ENCODE measurements at places on chromosomes 12 and 14.

- no peak for DNase-seq
Observed at GRCh38 chr14:65470404-65470880, 57.9 kb downstream of the FUT8 start.

GRCh38 chr12:79183003-79183402 lies 318.4 kb downstream of the SYT1 start:
- DNase-seq: no peak

GRCh38 chr12:66848967-66849366 lies 170.1 kb upstream of the GRIP1 start:
- no peak for DNase-seq

DNA sequence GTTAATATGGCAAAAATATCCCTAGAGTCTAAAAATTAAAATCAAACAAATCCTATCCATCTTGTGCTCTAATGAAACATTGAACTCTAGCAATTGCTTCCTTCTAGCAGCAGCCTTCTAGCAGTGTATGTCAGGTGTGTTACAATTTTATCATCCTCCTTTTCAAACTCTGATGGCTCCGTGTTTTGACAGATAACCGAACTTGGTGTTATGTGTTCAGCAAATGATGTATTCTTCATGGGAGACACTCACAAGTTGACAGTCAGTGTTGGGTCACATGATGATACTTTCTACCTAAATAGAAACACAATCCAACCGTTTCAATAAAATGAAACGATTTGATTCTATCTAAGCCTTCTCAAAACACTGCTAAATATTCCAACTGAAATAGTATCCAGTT lies 525.3 kb upstream of the NOVA1 start:
- no peak for DNase-seq

GRCh38 chr12:118465706-118466105 lies 89.4 kb downstream of the SUDS3 start:
- DNase-seq: no peak

DNA sequence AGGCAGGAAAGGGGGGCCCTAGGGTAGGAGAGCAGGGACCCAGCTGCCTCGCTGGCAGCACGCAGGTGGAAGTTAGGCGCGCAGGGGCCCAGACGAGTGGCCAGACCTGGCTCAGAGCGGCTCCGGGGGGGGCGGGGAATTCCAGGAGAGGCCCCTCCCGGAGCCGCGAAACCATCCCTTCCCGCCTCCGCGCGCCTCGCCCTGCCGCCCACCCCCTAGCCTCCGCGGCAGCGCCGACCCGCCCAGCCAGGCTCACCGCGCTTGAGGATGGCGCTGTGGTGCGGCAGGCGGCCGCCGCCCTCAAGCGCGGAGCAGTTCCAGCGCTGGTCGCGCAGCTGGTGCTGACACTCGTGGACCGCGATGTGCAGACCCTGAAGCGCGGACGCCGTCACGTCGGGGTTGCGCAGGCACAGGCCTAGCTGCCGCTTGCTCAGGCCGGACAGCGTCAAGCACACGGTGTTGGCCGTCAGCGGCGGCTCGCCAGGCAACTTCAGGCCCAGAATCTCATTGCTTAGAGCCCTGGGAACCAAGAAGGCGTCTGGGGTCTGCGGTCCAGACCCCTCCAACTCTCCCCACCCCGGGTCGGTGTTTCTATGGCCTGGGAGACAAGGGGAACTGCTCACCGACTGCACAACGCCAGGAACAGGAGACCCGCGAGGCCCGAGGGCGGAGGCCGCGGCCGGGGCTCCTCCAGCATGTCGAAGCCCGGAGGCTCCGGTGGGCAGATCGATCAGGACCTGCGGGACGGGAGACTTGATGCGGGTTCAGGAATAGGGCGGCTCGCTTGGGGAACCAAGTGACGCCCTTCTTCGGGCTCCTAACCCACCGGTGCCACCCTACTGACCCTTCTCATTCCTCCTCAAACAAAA lies 1.5 kb downstream of the WNT10B start:
- no peak for DNase-seq

GRCh38 chr12:108063192-108063591 lies 65.9 kb upstream of the WSCD2 start:
- DNase-seq: no peak

- DNase-seq: peak; percentile 27
Observed at GRCh38 chr14:63770187-63770807, 42.4 kb upstream of the SGPP1 start.

DNA sequence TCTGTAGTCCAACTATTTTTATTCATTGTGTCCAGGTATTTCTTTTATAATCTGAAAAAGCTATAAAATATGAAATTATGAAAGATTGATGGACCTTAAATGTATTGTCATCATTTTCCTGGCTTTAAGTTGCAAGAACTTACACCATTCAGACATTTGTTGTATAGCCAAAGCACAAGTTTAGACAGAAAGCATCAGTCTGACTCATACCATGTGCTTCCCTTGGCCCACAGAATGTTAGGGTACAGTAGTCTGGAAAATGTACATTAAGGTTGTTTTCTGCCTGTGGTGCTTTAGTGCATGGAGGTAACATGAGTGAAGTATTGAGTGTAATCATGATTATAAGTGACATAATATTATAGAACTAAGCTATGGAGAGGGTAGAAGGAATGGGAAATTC lies 1002.5 kb downstream of the BCL11B start:
- no peak for DNase-seq

GRCh38 chr12:47891356-47891755 lies 13.4 kb downstream of the VDR start:
- DNase-seq: no peak

DNA sequence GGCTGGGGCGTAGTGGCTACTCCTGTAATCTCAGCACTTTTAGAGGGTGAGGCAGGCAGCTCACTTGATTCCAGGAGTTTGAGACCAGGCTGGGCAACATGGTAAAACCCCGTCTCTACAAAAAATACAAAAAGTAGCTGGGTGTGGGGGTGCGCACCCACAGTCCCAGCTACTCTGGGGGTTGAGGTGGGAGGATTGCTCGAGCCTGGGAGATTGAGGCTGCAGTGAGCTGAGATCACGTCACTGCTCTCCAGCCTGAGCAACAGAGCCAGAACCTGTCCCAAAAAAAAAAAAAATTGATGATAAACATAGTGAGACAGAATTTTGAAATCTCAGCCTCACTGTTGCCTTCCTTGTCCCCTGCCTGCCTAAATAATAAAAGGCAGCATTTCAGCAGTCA lies 40.0 kb downstream of the PTPN11 start:
- no peak for DNase-seq

DNA sequence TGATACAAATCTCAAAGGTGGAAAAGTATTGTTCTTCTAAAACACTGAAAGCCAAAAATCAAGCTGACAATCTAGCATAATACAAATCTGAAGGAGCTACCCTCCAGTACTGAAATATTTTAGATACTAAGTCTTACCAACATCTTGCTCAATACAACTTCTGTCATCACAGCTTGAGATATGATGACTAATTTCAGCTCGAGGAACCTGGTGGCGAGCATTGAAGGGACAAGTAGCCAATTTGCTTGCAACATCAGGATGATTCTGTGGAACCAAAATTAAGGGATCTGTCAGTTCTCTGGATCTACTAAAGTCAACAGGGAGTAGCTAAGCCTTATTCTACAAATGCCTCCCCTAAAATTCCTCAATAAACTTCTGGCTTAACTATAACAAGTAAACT lies 10.4 kb downstream of the GTSF1 start:
- DNase-seq: no peak

DNA sequence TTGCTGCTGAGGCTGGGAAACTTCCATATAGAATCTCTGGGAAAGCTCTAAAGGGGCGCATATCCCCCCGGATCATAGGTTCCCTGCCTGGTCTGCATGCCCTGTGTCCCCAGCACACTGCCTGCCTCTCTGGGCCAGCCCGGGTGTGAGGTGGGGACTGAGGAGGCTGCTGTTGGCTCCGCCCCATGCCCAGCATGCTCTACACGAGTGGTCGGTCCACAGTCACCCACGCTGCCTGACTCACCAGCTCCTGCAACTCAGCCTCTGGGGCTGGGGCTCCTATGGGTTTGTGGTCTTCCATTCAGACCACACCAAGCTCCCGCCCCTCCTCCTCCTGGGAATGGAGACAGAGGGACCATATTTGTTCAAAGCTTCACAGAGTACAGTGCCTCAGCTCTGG lies 88.5 kb upstream of the ANO2 start:
- DNase-seq: no peak

DNA sequence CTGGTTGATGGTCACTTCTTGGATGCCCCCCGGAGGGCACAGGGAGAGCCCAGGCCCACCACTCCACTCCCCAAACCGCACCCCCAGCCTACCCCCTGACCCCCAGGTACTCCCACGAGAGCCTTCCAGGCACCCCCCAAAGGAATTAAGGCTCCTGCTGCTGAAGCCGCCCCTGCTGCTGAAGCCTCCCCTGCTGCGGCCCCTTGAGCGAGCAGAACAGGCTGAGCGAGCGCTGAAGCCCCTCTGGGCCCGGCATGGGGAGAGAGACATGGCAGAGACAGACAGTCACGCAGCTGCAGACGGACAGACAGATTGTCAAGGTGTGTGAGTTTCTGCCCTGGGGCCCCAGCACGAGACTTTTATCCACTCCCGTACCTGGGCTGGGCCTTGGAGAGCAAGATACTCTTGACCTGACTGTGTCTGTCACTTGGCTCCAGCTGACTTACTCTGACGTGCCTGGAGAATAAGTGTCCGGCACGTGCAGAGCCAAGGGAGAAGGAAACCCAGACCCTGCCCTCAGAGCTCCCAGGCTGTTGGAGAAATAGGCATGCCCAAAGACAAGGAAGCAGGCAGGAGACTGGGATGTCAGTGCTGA lies at the start of gene KRT78:
KRT78 (minus strand) TSS at position 334 of the 595 bp plus-strand sequence; CDS start at position 270, 64 bp downstream.
- no peak for DNase-seq

- no peak for DNase-seq
Observed at GRCh38 chr12:112551681-112552080, 132.9 kb downstream of the PTPN11 start.

- DNase-seq: no peak
Observed at GRCh38 chr14:69059658-69060623, 80.8 kb upstream of the ACTN1 start.

DNA sequence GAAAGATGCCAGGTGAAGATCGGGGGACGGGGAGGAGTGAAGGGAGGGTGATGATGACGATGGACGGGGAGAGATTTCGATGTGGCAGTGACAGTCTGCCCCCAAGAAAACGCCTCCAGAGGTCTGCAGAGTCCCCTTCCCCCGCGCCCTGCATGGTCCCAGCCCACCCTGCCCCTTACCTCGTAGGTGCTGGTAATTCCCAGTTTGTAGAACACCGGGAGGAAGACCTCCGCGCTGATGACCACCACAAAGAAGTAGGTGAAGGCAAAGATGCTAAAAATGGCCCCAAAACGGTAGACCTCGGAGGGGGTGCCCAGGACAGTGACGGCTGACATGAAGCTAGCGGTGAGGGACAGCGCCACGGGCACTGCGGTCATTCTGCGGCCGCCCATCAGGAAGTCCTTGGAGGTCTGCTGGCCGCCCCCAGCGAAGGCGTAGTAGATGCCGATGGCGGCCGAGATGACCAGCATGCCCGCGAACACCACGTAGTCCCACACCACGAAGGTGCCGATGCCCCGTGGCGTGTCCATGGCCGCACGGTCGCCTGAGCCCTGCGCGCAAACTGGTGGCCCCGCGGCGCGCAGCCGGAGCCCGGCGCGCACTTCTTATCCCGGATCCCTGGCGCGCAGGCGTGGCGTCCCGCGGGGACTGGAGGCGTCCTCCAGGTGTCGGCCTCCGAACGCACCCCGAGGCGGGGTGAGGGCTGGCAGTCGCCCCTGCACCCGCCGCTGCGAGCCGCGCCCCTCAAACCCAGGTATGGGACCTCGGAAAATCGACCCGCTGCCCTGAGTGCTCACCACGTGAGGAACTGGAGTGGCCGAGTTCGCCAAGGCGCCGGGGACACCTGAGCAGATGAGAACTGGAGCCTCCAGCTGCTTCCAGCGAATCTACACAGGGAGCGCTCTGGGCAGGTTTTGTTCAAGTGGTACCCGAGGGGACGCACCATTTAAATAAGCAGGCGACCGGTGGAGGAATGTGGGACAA lies at the start of gene SLC5A8:
SLC5A8 (minus strand) TSS at position 920 of the 984 bp plus-strand sequence; CDS start at position 530, 390 bp downstream.
- no peak for DNase-seq

DNA sequence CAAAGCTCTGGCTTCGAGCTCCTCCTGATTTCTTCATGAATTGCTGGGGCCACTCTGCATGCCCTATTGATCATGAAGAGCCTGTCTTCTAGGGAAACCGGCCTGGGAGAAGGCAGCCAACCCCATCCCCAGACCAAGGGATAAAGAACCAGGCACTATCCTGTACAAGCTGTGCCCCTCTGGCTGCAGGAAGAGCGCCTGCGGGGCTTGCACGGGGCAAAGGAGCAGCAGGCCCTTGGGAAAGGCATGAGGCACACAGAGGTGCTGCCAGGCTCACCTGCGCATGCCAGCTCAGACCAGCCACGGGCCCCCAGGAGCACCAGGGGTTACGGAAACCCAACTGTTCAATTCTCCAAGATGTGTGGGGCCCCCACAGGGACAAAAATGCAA lies 2.1 kb downstream of the ITPK1 start:
- DNase-seq: no peak

DNA sequence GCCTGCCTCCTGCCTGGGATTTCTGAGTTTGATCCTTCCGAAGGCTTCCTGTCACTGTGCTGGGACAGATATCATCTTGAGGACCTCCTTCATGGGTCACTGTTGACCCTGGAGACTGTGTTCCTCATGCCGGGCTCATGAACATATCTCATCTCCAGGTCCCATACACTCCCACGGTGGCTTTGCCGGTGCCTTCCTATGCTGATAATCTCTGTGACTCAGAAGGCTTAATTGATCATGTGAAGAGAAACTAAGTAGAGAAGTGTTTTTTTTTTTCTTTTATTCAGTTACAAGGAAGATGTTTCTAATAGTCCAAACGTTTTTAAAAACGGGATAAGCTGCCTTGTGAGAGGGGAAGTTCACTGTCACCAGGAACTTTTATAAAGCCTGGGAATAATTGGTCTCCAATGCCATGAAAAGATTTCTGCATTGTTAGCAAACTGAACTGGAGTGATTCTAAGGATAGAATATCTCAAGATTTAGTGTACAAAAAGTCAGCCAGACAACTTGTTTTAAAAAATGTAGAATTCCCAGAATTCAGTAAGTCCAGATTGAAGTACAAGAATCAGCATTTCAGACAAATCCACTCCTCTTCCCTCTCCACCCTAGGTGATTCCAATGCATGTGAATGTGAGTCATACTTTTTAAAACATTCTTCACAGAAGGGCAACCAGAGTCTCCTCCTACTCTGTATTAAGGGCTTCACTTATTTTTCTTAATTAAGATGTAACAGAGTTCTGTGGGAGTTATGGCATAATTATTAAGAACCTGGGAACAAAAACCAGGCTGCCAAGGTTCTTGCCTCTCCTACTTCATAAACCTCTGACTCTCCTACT lies 139.8 kb upstream of the LGR5 start:
- DNase-seq: no peak

- DNase-seq: no peak
Observed at GRCh38 chr12:112164011-112164660, 38.8 kb downstream of the TRAFD1 start.

GRCh38 chr14:105223260-105223659 lies 25.1 kb upstream of the BTBD6 start:
- DNase-seq: no peak
